Thymus (tissue), 14 donors: ENCODE measurements at places on chromosomes 4 and X.
A peak's percentile ranks its signal among the peaks of the same experiment; 100 is the strongest.

- no peak for DNase-seq
Measured at GRCh38 chrX:133813971-133814370, 171.4 kb downstream of the GPC3 start.

DNA sequence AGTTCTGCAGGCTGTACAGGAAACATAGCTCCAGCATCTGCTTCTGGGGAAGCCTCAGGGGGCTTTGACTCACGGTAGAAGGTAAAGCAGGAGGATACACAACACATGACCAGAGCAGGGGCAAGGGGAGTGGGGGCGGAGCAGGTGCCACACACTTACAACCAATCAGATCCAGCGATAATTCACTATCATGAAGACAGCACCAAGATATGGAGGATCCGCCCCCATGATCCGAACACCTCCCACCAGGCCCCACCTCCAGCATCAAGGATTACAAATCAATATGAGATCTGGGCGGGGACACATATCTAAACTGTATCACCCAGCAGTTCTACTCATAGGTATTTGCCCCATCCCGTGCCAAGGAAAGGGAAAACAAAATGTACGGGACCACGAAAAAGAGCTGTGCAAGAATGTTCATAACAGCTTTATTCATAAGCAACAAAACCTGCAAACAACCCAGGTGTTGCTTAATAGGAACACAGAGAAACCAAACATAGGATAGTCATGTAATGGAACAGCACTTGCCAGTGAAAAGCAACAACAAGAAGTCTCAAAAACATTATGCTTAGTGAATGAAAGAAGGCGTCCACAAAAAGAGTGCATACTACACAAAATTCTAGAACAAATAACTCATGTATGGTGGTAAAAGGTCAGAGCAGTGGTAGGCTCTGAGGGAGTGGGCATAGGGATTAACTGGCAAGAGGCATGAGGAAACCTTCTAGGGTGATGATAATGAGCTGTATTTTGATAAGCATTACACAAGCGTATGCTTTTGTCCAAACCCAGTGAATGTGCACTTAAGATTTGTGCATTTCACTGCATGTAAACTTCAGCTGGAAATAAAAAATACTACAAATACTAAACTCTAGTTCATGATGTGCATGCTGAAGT lies 130.9 kb upstream of the FAM9B start:
- DNase-seq, result no peak

GRCh38 chrX:26414534-26414933 lies 198.6 kb downstream of the MAGEB5 start:
- DNase-seq, result no peak

DNA sequence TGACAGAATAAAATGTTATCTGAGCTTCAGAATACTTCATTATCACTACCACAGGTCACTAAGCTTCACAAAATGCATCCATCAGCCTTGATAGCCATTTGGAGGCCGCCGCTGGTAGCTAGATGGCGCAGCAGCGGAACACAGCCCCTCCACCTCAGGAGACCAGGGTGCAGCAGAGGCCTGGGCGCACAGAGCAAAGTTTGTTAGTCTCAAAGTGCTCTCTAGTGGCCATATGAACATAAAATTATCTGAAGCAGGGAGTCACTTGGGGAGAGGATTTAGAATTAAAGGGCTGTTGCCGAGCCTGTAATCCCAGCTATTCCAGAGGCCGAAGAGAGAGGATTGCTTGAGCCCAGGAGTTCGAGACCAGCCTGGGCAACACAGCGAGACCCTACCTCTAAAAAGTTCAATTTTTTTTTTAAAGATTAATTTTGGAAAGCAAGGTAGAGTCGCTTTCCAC lies 8.1 kb upstream of the DCTD start:
- DNase-seq, result peak; percentile 33

- no peak for DNase-seq
Measured at GRCh38 chr4:41141900-41142299, 72.4 kb downstream of the APBB2 start.

DNA sequence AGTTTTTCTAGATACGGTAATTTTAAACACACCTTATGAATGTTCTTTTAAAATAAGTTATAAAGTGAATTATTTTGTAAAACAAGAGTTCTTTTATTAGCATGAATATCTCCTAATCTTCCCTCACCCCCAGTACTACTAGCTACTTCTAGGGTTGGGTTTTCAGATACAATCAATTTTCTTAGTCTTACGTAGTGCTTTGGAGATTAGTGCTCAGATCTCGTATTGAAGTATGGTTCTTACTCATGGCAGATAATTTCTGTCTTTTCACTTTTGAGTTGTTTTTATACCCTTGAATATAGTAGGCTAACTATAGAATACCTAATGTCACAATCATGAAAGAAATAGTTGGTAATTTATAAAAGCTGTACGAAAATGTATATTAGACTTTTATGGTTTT lies 43.2 kb downstream of the CDKL5 start:
- no peak for DNase-seq

GRCh38 chr4:16082426-16083240 lies 1.2 kb downstream of the PROM1 start:
- no peak for DNase-seq

- DNase-seq, result no peak
Measured at GRCh38 chrX:150731795-150732194, 38.6 kb downstream of the MTMR1 start.

DNA sequence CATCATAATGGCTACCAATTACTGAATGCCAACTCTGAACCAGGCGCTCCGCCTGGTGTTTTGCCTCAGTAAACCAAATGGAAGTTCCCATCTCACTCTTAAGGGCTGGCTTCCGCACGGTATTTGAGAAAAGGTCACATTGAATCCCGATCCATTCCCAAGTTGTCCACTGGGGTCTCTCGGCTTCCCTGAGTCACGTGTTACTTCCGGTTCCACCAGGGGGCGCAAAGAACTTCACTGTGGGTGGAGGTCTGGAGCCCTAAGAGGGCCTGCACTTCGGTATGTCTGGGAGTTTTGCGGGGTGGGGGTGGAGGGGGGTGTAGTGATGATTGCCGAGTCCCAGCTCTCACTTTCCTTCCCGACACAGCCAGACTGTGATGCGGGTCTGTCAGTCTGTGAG lies 13.4 kb upstream of the NHS start:
- DNase-seq, result no peak

DNA sequence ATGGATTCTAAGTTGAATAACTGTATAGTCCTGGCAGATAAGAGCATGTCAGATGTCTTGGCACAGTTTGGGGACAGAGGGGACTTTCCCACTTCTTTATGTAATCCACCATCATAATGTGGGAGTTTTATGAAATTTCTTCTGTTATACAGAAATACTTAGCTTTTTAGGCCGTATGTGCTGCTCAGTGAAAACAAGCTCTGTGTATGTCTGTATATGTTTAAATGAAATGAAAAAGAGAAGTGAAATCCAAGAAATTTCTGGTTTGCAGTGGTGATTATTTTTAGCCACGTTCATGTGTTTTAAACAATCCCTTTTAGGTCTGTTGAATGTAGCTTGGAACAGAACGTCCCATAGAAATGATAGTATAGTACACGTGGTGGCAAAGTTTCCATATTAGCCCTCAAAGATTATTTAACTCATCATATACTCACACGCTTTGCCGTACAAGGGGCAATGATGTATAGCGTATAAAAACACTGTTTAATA lies 41.0 kb downstream of the GAB1 start:
- no peak for DNase-seq

DNA sequence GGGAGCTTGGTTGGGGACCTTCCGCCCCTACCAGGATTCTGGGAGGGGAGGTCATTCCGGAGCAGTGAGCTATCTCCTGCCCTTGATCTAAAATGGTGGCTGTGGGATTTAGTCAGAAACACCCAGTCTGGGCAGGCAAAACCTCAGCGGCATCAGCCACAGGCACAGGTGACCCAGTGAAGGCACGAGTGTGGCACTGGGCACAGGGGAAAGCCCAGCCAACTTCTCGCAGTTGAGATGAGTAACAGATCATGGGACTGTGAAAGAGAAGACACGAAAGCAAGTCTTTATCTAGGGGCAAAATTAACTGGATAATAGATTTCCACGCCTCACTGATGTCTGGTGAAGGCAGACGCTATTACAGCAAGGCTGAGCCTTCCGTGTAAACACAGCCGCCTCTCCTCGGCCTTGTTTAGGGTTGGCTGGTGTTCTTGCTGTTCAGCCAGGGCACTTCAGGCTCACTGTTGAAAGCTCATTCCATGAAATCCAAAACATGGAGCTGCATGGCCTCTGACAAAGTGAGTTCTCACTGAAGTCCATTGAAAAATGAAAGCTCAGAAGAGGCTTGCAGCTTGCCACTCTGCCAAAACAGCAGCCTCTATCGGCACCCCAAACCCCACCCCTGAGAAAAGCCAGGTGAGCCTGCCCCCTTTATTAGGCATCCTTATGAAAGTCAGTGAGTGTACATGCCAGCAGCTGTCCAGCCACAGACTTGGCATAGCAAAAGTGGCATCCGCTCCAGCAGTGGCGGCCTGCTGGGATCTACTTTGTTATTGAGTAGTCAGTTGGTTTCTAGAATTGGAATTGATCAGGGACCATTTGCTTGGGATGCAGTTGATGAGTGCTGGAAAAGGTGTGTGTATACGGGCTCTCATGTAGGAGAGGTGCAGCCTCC lies 102.3 kb upstream of the MTM1 start:
- DNase-seq, result no peak

DNA sequence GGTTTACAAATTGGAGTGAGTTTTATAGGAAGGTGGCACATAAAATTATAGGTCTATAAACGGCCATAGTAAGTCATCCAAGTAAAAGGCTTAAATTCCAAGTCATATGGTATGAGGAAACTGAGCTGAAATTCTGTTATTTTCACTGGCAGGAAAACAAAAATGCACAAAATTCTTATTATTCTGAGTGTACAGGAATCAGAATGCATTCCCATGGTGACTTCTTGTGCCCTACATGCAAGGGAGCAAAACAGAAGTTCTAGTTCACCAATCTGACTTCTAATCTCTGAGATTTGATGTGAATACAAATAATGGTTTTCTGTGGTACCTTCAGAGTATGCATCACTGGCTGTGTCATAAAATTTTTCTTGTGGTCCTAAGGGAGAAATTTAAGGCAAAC lies 102.9 kb downstream of the CLCN4 start:
- no peak for DNase-seq

DNA sequence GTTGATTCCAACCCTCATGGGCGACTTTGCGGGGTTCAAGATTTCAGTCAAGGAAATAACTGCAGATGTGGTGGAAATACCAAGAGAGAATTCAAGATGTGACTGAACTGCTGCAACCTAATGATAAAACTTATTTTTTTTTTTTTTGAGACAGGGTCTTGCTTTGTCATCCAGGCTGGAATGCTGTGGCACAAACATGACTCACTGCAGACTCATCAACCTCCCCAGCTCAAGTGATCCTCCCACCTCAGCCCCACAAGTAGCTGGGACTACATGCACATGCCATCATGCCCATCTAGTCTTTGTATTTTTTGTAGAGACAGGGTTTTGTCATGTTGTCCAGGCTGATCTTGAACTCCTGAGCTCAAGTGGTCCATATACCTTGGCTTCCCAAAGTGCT lies 19.5 kb upstream of the WDFY3 start:
- DNase-seq, result no peak

DNA sequence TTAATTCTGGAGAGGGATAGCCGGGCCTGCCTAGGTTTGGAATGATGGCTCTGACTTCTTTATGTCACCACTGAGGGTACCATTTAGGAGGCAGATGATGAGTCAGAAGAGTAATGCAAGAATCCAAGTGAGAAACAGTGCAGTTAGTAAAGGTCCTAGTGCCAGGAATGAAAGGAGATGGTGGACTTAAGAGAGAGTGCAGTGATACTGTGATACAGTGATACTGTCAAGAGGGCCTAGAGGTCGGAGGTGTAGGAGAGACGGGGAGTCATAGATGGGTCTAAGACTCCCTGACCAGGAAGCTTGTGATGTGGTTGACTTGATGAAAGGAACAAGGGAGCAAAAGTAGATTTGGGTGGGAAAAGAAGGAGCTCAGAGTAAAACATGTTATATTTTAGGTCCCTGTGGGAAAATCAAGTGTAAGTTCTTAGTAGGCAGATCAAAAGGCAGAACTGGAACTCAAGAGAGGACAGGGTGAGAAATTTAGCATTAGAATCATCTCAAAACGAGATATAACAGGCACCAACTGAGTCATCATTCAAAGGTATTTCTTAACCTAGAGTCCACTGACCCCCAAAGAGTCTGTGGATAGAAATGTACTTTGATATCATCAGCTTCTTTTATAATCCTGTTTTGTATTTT lies 85.0 kb downstream of the NFKB1 start:
- DNase-seq, result no peak

DNA sequence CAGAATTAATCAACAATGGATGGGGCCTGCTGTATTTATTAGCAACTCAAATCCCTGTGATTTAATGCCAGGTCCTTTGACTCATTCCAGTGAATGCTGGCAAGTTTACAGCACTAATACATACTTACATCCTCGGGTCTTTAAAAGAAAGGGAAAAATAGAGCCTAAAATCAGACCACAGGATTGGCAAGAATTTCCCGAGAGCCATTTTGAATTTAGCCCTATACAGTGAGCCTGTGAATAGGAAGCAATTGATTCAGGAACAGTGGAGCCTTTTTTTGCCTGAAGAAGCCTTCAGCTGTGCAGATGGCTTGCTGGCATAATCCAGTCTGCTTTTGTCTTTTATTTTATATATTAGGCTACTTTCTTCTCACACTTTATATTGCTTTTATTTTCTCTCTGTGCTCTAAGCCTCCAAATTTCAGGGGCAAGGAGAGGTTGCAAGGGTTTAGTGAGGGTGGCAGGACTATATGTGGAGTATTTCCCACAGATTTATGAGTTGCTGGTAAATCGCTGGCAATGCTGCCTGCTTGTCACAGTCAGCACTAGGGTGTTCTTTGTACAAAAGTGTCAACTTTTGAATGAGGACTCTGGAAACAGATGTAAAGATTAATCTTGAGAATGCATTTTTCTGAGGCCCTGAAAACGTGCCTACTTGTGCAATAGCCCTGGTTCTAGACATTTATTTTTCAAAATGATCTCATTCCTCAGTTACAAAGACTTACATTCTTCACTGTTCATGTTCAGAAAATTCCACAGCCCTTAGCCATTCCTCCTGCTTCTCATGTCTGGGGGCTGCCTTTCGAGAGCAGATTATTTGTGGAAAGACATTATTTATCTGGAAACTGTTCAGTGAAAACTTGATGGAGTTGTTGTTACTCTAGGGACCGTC lies 303.5 kb downstream of the SPRY1 start:
- DNase-seq, result no peak

- no peak for DNase-seq
Measured at GRCh38 chr4:4711902-4712301, 147.6 kb upstream of the MSX1 start.

- DNase-seq, result no peak
Measured at GRCh38 chr4:5720157-5720850, 9.3 kb downstream of the EVC start.

GRCh38 chr4:26729547-26729946 lies 131.1 kb upstream of the STIM2 start:
- no peak for DNase-seq
